Right atrium auricular region (tissue), 2 donors: ENCODE measurements at places on chromosomes 1 and 21. TPM values are rescaled to one million over a fixed set of nuclear protein-coding genes. Genes with fewer than 3 reads are reported as not detected.

DNA sequence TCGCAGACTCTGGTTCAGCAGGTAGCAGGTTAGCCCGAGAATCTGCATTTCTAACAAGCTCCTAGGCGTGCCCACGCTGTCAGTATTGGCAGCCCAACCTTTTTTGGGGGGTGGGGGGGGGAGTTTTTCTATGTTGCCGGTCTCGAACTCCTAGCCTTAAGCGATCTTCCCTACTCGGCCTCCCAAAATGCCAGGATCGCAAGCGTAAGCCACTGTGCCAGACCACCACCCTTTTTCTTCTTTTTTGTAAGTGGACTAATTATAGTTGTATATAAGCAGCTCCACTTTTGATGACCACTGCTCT, 480 bp upstream of the MIS18A start:
- H3K27me3 ChIP-seq, result no peaks in the 10 kb centered on the region
- peaks cover 19% of the 10 kb centered on the region for H3K4me1 ChIP-seq
- H3K27ac ChIP-seq, result peak overlapping the region; percentile 77
- no peak for DNase-seq

DNA sequence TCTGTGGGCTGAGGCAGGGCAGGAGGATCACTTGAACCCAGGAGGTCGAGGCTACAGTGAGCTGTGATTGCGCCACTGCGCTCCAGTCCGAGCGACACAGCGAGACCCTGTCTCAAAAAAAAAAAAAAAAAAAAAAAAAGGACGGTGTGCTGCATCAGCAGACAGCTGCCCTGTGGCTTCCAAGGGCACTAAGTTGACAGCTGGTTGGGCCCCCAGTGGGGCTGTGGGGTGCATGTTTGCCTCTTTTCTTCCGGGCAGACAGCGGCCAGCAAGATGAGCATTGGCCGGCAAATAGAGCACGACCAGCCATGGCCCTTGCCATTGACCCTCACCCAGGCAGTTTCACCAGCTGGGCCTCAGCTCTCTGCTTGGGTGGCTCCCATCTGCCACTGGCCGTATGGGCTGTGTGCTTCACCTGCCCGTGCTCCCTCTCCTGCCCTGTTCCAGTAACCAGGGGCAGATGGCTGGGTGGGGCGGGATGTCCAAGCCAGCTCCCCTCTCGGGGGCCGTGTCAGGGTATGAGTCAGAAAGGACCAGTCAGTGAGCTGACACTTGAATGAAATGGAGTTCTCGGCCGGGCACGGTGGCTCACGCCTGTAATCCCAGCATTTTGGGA, 12.3 kb upstream of the SLC25A34 start:
- no peak overlapping the region for H3K4me3 ChIP-seq
- H3K27ac ChIP-seq, result no peak overlapping the region
- H3K4me1 ChIP-seq, result no peaks in the 10 kb centered on the region
- no peak for DNase-seq

DNA sequence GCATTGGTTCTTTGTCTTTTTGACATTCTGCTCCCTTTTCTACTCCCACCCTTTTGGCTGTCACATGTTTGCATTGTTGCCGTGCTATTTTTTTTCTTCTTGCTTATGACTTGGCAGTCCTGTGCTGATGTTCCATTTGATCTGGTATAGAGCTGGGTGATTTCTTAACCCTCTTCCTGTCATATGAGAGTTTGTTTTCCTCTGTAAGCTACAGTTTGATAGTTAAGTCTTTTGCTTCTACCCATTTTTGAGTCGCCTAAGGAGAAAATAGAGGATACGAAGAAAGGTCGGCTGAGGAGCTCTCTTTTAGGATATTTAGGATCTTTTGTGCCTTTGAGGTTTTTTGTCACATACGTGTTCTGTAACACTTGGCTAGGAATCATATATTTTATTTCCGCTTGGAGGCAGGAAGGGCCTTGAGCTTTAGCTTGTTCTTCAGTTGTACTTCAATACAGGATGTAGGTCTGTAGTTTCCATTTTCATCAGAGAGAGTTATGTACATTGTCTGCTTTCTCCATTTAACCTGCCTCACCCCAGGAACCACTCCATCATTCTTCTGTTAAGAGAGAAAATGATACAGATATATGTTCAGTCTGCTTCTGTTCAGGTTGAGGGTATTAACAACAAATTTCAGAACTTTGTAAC, 150.7 kb downstream of the BACH1 start:
- H3K4me1 ChIP-seq, result no peaks in the 10 kb centered on the region
- DNase-seq, result no peak
- no peaks in the 10 kb centered on the region for H3K27me3 ChIP-seq

GRCh38 chr1:244760471-244760870, 75.0 kb upstream of the COX20 start:
- no peaks in the 10 kb centered on the region for H3K4me1 ChIP-seq
- no peak for DNase-seq
- no peak overlapping the region for H3K4me3 ChIP-seq
- no peaks in the 10 kb centered on the region for H3K27me3 ChIP-seq
- H3K36me3 ChIP-seq, result no peaks in the 10 kb centered on the region

DNA sequence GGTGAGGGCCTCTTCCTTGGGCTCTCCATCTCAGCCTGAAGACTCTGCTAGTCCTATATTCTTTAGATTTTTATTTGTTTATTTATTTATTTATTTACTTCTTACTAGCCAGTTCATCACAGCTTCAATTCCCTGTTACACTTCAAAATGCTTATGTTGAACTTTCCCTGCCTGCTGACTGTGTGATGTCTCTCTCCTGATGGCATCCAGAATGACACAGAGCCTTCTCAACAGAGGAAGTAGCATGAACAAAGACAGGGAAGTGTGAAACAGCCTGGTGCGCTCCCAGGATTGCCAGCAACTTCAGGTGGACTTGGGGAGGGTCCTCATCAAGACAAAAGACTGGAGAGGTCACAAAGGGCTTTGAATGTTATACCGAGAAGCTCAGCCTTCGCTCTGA, 4.3 kb upstream of the IPO13 start:
- no peak overlapping the region for H3K4me3 ChIP-seq
- no peaks in the 10 kb centered on the region for H3K4me1 ChIP-seq
- no peak for DNase-seq
- no peaks in the 10 kb centered on the region for H3K27me3 ChIP-seq
- H3K36me3 ChIP-seq, result no peaks in the 10 kb centered on the region

- H3K4me1 ChIP-seq, result no peaks in the 10 kb centered on the region
- H3K4me3 ChIP-seq, result no peak overlapping the region
- no peak for DNase-seq
- no peak overlapping the region for H3K27ac ChIP-seq
Observed at GRCh38 chr1:198622001-198622400, 16.8 kb upstream of the PTPRC start.

DNA sequence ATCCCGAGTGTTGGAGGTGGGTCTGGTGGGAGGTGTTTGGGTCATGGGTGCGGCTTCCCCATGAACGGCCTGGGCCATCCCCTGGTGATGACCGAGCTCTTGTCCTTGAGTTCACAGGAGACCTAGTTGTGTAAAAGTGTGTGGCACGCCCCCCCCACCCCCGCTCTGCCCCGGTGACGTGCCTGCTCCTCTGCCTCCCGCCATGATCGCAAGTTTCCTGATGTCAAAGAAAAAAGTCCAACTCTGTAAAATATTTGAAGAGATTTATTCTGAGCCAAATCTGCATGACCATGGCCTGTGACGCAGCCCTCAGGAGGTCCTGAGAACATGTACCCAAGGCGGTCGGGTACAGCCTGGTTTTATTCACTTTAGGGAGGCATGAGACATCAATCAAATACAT, 125.1 kb upstream of the COL6A1 start:
- no peak overlapping the region for H3K4me3 ChIP-seq
- no peak for DNase-seq
- H3K27ac ChIP-seq, result no peak overlapping the region
- H3K27me3 ChIP-seq, result no peaks in the 10 kb centered on the region

DNA sequence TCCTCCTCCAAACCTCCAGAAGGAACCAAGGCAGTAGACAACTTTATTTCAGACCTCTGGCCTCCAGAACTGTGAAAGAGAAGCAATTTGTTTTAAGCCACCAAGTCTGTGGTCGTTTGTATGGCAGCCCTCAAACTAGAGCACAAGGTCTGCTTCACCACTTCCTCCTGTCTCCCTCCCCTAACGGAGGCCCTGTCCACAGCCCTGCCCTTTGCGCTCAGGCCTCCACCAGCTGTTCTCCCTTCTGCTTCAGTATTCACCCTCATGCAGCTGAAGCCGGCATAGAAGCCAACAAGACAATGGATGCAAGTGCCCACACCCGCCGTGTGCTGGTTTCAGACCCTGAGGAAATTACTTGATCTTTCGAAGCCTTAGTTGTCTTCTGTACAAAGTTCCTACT, 364.1 kb downstream of the HHAT start:
- no peak for DNase-seq
- no peaks in the 10 kb centered on the region for H3K4me1 ChIP-seq
- H3K27ac ChIP-seq, result no peak overlapping the region
- no peaks in the 10 kb centered on the region for H3K36me3 ChIP-seq

DNA sequence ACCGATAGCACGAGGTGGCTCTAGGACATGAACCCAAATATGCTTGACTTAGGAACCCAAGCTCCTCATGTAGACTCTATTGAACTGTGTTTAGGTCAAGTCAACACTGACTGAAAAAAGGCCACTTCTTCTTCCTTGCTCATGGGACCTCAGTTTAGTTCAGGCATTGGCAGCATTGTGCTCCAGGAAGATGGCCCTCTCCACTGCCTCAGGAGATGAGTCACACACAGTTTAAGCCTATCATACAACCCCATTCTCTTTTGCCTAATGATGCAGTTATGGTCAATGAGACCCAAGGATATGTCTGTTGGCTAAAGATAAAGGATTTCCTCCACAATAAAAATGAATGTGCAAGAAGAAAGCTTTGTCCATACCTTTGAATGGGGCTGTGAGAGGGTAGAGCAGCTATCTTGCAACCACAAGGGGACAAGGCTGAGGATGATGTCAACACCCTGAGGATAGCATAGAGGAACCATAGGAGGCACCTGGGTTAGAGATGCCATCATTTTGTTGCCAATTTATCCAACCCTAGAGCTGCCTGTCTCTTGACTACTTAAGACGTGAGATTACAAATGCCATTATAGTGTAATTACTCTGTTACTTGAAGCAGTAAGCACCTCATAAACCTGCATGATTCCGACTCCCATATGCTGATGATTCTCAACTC, 3.0 kb upstream of the TRIM63 start:
- peaks cover 11% of the 10 kb centered on the region for H3K36me3 ChIP-seq
- DNase-seq, result no peak
- no peak overlapping the region for H3K4me3 ChIP-seq
- no peaks in the 10 kb centered on the region for H3K27me3 ChIP-seq
- H3K4me1 ChIP-seq, result peaks cover 2% of the 10 kb centered on the region
- no peak overlapping the region for H3K27ac ChIP-seq

DNA sequence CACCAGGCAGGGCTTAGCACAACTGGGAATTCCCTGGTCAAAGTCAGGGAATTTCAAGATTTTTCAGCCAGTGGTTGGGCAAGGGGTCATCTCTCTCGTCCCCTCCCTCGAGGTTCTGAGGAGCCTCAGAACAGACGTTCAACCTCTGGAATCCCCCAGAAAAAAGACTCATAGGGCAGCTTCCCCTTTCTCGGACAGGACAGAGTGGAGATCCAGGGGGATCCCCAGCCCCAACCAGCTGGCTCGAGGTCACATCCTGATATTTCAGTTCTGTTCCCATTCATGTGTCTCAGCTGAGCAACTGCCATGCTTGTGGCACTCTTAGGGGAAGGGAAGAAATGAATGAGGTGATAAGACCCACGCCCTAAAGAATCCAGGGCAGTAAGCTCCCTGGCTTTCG, 4.9 kb upstream of the LAD1 start:
- no peak for DNase-seq
- no peaks in the 10 kb centered on the region for H3K4me1 ChIP-seq
- H3K27ac ChIP-seq, result no peak overlapping the region
- peaks cover 7% of the 10 kb centered on the region for H3K27me3 ChIP-seq
- H3K36me3 ChIP-seq, result no peaks in the 10 kb centered on the region

DNA sequence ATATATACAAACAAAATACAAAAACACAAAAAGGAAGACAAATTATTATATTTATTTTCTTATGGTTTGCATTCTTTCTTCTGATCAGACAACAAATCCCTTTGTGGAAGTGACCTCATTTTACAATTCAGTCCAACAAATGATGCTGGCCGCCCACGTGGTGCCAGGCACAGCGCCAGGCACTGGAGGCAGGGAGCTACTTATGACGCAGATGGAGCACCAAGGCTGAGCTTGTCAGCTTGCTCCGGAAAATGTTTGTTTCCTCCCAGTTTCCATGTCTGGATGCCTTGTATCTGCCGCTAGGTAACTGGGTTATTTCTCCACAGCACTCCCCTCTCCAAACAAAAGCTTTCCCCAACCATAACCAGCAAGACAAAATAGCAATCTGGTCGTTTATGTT, 30.7 kb upstream of the CD34 start:
- peak overlapping the region; percentile 82 for H3K27ac ChIP-seq
- H3K4me1 ChIP-seq, result no peaks in the 10 kb centered on the region
- no peak overlapping the region for H3K4me3 ChIP-seq
- DNase-seq, result peak; percentile 97
- no peaks in the 10 kb centered on the region for H3K27me3 ChIP-seq

DNA sequence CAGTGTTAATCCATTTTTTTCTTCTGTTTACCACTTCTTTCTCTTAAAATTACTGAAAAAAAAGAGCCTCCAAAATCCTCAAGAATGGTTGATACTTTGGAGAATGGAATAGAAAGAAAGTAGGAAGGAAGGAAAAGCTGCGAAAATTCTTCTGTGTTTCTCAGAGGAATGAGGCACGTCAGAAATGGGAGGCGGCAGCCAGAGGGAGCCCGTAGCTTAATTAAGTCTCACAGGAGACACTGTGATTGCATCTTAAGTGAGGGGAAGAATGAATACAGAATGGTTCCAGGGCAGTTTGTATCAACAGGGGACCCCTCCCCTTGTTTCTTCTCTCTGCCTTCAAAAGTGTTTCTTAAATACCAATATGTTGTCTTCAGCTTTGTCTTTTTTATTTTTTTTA, 1099.5 kb downstream of the PLA2G4A start:
- H3K4me1 ChIP-seq, result no peaks in the 10 kb centered on the region
- no peak overlapping the region for H3K4me3 ChIP-seq
- H3K36me3 ChIP-seq, result no peaks in the 10 kb centered on the region
- no peak for DNase-seq
- H3K27ac ChIP-seq, result no peak overlapping the region

DNA sequence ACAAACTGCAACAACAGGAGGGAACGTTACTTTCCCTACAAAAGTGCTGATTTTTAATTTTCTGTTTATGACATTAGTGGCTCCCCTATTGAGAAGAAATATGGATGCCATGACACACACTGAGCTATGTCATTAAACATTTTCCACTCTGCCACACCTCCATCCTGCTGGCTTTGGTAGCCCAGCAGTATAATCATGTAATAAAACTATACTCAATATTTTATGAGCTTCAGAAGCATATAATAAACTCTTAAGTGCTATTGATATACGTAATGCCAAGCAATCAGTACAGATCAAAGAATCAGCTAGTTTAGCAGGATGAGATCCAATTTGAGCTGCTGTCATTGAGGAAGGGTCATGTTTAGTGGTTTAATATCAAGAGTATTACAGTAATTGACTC, 141.3 kb upstream of the LRRC7 start:
- H3K27me3 ChIP-seq, result no peaks in the 10 kb centered on the region
- no peak overlapping the region for H3K27ac ChIP-seq
- H3K4me3 ChIP-seq, result no peak overlapping the region
- H3K4me1 ChIP-seq, result no peaks in the 10 kb centered on the region
- no peaks in the 10 kb centered on the region for H3K36me3 ChIP-seq

The S100A8 gene
- 19.1 TPM for total RNA-seq

The DHRS3 gene
- total RNA-seq, result 50.4 TPM

The PROX1 gene
- 39.7 TPM for total RNA-seq

The DCDC2B gene
- not detected for total RNA-seq

The CYP4Z1 gene
- total RNA-seq, result not detected

The SEMA4A gene
- 2.0 TPM for total RNA-seq

The PDZK1IP1 gene
- total RNA-seq, result 3.1 TPM

The SLAMF9 gene
- total RNA-seq, result not detected

The SYDE2 gene
- total RNA-seq, result 21.8 TPM
